Mesenteric fat pad (tissue), 1 donor: ENCODE measurements at places on chromosomes 13 and 19. TPM values are rescaled to one million over a fixed set of nuclear protein-coding genes. Genes with fewer than 3 reads are reported as not detected.

- no peak for DNase-seq
Observed at GRCh38 chr19:53545271-53546065, 7.5 kb downstream of the ZNF331 start.

Gene ZNF726
- total RNA-seq: 0.74 TPM

- no peak for DNase-seq
Observed at GRCh38 chr13:45296259-45296658, 44.7 kb downstream of the TPT1 start.

- no peak for DNase-seq
Observed at GRCh38 chr19:38583219-38583984, 34.4 kb downstream of the MAP4K1 start.

Gene RNF17
- total RNA-seq: 0.58 TPM

- DNase-seq: no peak
Observed at GRCh38 chr19:14563989-14564651, 7.7 kb downstream of the NDUFB7 start.

DNA sequence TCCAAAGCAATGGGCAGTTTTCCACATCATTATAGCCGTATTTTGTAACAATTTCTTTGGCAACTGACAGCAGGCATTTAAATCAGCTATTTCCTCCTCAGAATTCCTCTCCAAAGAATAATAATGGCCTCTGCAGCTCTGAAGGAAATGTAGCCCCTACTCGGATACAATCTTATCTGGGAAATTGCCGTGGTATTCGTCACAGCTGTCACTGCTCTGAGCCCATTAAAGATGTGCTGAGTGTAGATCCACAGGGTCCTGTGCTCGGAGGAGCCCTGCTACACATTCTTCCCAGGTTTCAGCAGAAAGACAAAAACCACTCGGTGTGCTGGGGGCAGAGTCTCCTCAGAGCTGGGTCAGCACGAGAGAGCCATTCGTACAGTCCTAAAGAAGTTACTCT lies 33.1 kb downstream of the MZT1 start:
- no peak for DNase-seq

DNA sequence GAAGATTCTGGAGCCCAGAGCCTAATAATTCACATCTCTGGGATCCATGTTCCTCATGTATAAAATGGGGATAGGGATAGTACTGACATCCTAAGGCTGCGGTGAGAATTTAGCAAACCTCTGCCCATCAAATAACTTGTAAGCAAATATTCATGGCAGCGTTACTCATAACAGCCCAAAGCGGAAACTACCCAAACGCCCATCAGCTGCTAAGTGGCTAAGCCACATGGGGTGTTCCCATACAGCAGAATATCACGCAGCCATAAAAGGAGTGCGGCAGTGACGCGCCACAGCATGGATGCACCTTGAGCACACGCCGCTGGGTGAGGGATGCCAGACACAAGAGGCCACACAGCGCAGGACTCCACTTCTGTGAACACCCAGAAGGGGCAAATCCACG lies 19.7 kb downstream of the VRK3 start:
- DNase-seq: no peak

DNA sequence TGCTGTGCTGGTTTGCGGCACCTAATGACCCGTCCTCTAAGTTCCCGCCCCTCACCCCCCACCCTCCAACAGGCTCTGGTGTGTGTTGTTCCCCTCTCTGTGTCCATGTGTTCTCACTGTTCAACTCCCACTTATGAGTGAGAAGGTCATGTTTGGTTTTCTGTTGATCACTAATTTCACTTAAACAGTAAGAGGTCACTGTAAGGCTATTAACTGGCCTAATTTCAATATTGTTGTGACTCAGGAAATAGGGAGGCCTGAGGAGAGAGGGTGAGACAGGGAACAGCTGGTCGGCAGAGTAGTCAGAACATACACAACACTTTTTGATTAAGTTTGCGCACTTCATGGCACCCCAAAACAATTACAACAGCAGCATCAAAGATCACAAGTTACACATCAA lies 15.6 kb downstream of the TUBGCP3 start:
- DNase-seq: no peak

GRCh38 chr19:30172613-30173242 lies 199.5 kb upstream of the ZNF536 start:
- DNase-seq: peak; percentile 45

- no peak for DNase-seq
Observed at GRCh38 chr13:51218626-51219025, 3.6 kb upstream of the FAM124A start.

GRCh38 chr19:39156326-39157230 lies 31.0 kb downstream of the PAK4 start:
- DNase-seq: no peak

- no peak for DNase-seq
Observed at GRCh38 chr19:28530406-28531035, 682.4 kb downstream of the UQCRFS1 start.

DNA sequence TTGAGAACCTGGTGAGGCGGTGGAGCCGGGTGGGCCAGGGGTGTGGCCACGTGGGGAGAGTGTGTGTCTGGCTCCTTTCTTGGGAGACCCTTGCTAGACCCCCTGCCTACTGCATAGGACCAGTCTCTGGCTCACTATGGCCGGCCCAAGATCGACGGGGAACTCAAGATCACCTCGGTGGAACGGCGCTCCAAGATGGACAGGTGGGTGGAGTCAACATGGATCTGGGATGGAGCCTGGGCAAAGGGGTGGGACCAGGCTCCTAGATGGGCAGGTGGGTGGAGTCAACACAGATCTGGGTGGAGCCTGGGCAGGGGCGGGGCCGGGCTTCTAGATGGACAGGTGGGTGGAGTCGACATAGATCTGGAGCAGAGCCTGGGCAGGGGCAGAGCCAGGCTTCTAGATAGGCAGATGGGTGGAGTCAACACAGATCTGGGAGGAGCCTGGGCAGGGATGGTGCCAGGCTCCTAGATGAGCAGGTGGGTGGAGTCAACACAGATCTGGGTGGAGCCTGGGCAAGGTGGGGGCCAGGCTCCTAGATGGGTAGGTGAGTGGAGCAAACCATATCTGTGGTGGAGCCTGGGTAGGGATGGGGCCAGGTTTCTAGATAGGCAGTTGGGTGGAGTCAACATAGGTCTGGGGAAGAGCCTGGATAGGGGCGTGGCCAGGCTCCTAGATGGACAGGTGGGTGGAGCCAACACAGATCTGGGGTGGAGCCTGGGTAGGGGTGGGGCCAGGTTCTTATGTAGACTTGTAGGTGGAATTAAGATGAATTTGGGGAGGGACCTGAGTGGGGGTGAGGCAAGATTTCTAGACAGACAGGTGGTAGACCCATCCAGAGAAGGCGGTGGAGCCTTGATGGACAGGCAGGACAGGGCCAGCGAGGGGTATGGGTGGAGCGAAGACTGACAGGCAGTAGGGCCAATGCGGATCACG lies 56.5 kb downstream of the VAV1 start:
- peak; percentile 87 for DNase-seq

- DNase-seq: no peak
Observed at GRCh38 chr19:55365964-55366363, 2.9 kb upstream of the GARIN5B start.

Gene C13orf46
- 2.5 TPM for total RNA-seq

- DNase-seq: no peak
Observed at GRCh38 chr13:106230450-106230849, 305.0 kb downstream of the EFNB2 start.

GRCh38 chr13:27027086-27027667 lies 144.4 kb downstream of the USP12 start:
- peak; percentile 57 for DNase-seq

GRCh38 chr19:5156231-5156986 lies 184.2 kb downstream of the PTPRS start:
- DNase-seq: no peak

GRCh38 chr13:20974981-20975585 lies 72.5 kb upstream of the XPO4 start:
- DNase-seq: peak; percentile 59

Gene TBXA2R
- total RNA-seq: 5.4 TPM

GRCh38 chr19:378706-379105 lies 30.2 kb downstream of the C2CD4C start:
- DNase-seq: no peak

- DNase-seq: no peak
Observed at GRCh38 chr19:35217649-35217990, 10.9 kb downstream of the FAM187B start.

DNA sequence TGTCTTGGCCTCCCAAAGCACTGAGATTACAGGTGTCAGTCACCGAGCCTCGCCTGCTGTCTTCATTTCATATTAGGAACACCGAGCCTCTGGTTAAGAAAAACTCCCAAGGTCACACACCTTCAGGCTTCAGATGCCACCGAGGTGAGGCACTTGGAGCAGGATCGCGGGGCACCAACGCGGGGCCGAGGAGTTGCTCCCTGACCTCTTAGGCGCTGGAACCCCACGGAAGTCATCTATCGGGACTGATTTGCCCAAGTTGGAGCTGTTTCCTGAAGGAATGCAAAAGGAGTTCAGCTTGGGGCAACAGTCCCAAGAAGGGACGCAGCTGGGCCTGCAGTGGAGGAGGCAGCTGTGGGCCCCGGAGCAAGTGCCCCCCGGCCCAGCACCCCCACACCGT lies 50.3 kb upstream of the XPO4 start:
- no peak for DNase-seq

- DNase-seq: no peak
Observed at GRCh38 chr13:66501181-66501580, 729.0 kb downstream of the PCDH9 start.

- DNase-seq: no peak
Observed at GRCh38 chr13:111216166-111216960, 101.3 kb downstream of the ARHGEF7 start.

Gene MEGF8
- total RNA-seq: 25.8 TPM

DNA sequence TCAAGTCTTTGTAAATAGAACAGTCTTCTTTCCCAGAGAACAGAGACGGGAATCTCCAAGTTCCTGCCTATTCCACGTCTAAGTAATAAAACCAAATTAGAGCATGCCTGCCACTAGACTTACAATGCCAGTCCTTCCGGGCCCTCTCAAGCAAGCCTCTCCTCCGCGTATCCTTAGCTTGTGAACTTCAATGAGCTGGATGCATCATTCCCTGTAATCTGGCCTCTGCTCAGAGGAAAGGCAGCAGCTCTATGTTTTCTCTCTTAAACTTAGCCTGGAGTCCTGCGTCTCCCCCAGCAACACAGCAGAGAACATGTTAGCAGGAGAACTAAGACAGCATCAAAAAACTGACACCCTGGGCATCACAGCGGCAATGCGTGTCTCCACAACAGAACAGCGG lies 8.2 kb downstream of the NALCN start:
- no peak for DNase-seq

Gene DLEU7
- total RNA-seq: 0.32 TPM

DNA sequence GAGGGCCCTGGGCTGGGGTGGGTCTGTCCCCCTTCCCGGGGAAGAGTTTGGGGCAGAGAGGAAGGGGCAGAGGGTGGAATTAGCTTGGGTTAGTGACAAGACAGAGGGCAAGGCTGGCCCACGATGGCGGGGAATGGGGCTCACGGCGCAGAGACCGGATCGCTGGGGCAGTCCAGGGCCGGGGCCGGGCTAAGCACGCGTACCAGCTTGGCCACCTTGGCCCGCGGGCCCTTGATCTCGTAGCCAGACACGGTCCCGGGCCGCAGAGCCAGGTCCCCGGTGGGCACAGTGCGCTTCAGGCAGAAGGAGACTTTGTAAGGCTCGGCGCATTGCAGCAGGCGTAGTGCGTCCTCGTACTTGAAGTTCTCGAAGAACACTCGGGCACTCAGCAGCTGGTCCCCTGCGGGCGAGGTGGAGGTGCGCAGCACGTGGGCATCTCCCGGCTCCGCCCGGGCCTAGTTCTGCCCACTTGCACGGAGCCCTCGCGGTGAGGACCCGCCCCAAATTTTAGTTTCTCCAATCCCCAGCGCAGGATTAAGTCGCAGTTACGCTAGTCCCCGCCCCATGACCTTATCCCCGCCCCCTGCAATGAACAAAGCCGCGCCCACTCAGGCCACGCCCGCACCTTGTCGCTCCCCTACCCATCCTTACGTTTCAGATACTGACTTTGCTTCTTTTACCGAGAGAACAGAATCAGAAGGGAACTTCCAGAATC lies 8.6 kb upstream of the HIPK4 start:
- no peak for DNase-seq

Gene C19orf85
- total RNA-seq: not detected

DNA sequence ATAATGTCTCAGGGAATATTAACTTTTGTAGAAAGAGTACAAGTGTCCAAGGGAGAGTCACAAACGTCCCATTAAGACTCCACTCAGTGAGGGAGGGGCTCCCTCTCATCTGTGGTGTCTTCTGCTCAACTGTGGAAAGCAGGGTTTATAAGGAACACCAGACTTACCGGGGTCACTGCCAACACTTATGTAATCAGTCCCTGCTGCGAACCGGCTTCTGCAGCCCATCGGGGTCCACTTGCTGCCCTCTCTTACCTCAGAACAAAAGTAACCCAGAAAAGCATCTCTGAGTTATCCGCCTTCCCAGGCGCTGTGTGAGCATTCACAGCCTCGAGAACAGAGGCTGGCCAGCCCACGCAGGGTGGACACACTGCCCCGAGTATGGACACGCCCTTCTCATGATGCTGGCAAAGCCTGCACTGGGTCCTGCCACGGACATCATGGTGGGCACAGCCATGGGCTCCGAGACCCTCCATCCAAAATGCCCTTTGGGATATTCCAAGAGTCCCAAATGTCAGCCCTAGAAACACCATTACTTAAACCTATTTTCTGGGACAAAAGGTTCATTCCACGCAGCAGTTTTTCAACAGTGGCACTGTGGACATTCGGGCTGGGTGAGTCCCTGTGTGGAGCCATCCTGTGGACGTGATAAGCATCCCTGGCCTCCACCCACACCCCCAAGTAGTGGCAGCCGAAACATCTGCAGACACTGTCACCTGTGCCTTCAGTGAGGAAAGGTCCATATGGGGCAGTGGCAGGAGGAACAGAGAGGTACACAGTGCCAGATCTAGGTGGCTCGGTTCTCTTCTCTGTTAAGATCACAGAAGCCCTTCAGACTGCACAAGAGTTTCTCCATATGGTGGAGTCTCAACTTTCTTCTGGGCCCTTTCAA lies 63.9 kb downstream of the STK24 start:
- DNase-seq: no peak

Gene CD70
- total RNA-seq: not detected

Gene EFNA2
- not detected for total RNA-seq

DNA sequence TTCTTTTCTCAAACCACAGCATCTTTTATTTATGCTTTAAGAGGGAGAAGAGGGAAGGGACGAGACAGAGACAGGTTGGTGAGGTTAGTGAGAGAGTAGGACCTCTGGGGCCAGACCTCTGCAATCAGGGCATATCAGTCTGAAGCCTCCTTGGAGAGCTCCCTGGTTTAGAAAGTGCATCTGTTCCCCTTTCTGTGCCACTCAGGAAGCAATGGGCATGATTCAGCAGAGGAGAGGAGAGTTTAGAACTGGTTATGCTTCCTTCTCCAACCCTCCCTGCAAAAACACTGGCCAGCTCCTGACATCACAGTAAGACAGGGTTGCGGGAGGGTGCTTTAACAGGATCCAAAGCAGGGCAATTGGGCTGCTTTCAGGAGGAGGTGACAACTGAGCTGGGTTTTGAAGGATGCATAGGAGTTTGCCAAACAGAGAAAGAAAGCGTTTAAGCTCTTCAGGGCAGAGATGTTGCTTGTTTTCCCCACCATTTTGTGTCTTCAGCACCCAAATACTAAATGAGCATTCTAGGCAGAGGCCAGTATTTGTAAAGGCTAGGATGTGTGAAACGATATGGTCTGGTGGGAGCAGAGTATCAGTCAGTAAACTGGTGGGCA lies 33.1 kb downstream of the CERS4 start:
- DNase-seq: no peak
